Left lobe of liver (tissue), 2 donors: ENCODE measurements at places on chromosomes 6 and 20.

- no peak for DNase-seq
Measured at GRCh38 chr6:130288065-130288464, 65.3 kb upstream of the SAMD3 start.

GRCh38 chr20:47198254-47198671 lies 158.2 kb downstream of the ZMYND8 start:
- DNase-seq: no peak

- no peak for DNase-seq
Measured at GRCh38 chr6:36139431-36139830, 9.1 kb downstream of the MAPK13 start.

DNA sequence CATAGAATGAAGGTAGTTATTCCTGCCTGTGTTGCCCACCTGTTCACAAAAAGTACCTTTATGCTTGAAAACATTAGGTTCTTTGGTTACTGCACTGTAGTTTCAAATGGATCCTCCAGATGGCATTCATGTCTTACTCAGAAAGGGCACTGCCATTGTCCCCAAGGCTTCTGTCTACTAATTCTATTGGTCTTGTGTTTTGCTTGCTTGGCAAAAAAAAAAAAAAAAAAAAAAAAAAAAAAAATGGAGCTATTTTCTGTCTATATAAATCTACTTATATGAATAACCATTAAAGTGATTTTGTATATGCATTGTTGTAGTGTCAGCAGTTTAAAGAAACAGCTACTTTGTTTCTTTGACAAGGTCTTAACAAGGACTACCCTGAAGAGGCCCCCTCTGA lies 12.7 kb upstream of the EFHC1 start:
- DNase-seq: no peak

GRCh38 chr6:36608788-36609563 lies 14.8 kb downstream of the SRSF3 start:
- no peak for DNase-seq

- DNase-seq: no peak
Measured at GRCh38 chr6:158068893-158069799, 87.5 kb downstream of the SYNJ2 start.

GRCh38 chr6:119727504-119728219 lies 378.1 kb upstream of the MAN1A1 start:
- peak; percentile 48 for DNase-seq

DNA sequence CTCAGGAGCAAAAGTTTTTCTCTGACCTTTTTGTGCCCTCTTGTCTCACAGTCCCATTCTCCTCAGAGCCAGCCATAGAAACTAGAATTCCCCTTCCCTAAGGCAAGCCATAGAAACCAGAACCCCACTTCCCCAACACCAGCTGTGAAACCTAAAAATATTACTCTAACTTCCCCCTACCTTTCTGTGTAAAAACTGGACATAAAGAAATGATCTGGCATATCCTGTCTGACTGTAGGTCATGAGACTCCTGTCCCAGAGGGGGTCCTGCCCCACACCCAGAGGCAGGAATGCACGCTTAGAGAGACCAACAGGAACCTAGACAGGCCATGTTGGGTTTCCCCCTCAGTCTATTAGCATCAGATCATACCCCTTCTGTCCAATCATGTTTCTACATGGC lies 140.6 kb upstream of the SLC22A16 start:
- DNase-seq: no peak

GRCh38 chr6:135274561-135275293 lies 93.6 kb downstream of the MYB start:
- DNase-seq: no peak

DNA sequence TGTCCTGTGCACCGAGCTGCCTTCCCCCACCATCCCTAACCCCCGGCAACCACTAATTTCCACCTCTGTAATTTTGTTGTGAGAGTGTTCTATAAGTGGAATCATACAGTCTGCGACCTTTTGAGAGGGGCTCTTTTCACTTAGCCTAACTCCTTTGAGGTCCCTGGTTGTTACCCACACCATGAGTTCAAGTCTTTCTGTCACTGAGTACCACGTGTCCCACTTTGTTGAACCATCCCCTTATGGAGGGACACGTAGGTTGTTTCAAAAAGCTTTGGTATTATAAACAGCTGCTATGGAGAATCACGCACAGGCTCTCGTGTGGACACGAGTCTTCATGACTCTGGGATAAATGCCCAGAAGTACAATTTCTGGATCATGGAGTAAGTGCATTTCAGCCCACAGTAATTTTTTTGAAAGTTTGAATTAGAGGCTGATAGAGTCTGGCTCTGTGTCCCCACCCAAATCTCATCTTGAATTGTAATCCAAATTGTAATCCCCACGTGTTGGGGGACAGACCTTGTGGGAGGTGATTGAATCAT lies 9.5 kb downstream of the FAM209B start:
- no peak for DNase-seq

- no peak for DNase-seq
Measured at GRCh38 chr6:51972659-51973058, 114.8 kb downstream of the PKHD1 start.

GRCh38 chr6:101125380-101125971 lies 244.3 kb upstream of the ASCC3 start:
- no peak for DNase-seq

DNA sequence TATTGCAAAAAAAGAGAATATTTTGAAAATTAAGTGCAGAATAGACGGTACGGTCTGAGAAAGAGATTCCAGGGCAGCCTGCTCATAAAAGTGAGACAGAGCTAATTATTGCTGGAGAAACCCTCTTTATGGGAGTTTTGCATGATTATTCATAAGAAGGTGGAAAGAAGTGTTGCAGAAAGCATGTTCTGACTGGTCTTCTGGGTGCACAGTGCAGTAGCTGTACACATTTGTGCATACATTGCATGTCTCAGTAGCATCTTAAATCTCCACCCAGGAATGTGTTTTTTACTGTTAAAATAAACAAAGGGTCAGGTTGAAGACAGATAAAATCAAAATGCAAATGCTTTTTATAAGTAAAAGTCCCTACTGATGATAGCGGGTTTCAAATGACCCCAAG lies 1813.6 kb upstream of the DEFB115 start:
- no peak for DNase-seq

DNA sequence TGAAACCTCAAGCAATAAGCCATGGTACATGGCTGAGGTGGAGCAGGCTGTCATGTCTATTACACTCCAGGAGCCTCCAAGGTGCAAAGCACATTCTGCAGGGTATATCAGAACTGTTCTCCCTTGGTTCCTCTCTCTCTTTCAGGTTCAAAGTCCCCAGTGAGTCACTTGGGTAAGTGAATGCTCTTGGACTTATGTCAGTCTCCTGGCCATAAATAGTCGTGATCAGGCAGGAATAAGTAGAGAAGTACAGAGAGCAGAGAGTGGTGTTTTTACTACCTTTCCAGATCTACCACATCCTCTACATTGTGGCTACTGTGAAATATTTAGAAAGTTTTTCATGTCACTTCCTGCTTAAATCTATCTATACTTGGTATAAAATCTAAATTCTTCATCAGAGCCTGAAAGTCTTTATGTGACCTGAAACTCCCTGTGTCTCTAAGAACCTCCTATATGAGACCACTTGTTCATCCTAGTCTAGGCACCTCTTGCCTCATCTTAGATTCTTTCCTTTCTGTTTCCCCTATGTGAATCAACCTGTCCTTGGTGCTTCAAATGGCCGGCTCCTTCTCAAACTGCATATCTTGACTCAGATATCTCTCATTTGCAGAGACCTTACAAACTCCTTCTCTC lies 1077.6 kb upstream of the MAP3K7 start:
- DNase-seq: no peak

- no peak for DNase-seq
Measured at GRCh38 chr6:44300292-44300823, 12.8 kb downstream of the AARS2 start.

- DNase-seq: peak; percentile 70
Measured at GRCh38 chr20:36435592-36436541, 105.5 kb upstream of the MYL9 start.

- DNase-seq: no peak
Measured at GRCh38 chr6:79821859-79822258, 125.5 kb downstream of the ELOVL4 start.

DNA sequence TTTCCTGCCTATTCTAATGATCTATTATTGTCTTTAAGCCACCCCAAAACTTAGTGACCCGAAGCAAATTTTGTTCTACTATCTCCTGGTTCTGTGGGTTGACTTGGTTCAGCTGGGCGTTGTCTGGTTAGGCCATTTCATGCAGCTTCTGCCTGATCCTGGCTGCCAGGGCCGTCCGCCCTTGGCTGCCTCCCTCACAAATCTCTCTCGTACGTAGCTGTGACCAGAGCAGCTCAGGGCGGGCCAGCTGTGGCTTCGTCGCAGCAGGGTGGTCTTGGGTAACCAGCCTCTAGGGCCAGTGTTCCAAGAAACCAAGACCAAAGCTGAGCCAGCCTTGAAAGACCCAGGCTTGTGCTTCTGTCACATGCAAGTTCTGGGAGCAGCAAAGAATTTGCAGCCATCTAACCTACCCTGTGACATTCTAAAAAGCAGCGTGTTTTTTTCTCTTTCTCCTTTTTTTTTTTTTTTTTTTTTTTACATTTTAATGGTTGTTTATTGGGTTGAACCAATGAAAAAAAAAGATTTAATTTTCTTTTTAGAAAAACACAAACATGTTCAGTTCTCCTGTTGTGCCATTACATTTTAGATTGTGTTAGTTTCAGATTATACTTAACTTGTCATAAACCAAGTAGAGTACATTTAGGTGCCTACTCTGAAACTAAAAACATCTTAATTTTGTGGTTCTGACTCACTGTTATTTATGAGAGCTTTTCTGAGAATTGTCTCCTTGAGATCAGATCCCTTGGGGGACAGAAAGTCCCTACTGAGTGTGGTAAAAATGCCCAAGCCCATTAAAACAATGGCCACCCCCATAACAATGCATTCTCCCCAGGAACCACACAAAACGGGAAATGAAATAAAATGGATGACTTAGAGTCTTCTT lies 83.9 kb downstream of the ZDHHC14 start:
- no peak for DNase-seq

DNA sequence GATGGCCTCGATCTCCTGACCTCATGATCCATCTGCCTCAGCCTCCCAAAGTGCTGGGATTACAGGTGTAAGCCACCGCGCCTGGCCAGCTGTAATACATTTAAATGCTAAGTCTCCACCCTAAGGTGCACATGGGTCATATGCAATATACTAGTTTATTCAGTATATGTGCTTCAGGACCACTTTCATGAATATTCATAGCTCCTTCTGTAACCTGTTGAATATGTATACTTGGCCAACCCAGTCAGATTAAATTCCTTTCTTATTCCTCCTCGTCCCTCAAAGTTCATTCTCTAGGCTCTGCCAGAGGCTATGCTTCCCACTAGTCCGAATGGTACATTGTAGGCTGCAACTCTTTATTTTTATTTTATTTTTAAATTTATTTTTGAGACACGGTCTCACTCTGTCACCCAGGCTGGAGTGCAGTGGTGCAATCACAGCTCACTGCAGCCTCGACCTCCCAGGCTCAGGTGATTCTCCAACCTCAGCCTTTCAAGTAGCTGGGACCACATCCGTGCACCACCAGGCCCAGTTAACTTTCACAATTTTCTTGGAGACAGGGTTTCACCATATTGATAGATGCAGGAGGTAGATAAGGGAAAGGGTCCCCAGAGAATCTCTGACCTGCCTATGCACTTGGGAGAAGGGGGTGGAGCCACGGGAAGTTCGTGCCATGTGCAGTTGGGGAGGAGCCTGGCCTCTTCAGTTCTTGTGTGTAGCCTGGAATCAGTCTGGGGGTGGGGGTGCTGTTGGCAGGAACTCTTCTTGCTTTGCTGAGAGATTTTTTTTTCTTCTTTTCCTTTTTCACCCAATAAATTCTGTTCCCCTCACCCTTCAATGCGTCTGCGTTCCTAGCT lies 41.3 kb upstream of the DDR1 start:
- DNase-seq: no peak

GRCh38 chr6:98107801-98108200 lies 726.6 kb upstream of the POU3F2 start:
- no peak for DNase-seq

- DNase-seq: no peak
Measured at GRCh38 chr6:160950507-160950906, 41.1 kb upstream of the MAP3K4 start.

- no peak for DNase-seq
Measured at GRCh38 chr6:100838011-100838410, 43.1 kb downstream of the ASCC3 start.

DNA sequence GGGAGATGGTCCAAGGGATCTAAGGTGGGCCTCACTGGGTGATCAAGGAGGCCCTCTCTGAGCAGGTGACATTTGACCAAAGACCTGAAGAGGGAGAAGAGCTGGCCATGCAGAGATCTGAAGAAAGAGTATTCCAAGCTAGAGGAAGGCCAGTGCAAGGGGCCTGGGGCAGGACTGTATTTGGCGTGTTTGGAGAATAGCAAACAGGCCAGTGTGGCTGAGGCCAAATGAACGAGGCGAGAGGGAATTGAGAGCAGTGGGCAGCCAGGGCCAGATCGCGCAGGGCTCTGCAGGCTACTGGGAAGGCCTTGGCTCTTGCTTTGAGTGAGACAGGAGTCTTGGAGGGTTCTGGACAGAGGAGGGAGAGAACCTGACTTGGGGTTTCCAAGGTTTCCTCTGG lies 9.3 kb downstream of the NOL4L start:
- no peak for DNase-seq

DNA sequence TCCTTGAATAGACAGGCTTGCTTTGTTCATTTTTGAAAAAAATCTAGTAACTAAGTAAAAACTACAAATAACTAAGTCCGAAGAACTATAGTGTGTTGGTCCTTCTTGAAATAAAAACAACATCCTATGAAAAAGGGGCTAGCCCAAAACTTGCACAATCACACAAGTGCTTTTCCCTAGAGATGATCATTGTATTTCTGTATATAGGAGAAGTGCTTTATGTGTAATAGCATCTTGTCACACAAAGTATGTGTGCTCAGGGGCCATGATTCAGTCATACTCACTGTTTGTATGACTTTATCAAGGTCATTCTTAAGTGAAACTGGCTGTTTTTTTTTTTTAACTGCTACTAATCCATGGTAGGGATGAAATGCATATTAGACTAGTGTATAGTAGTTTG lies 179.8 kb downstream of the DTNBP1 start:
- no peak for DNase-seq

DNA sequence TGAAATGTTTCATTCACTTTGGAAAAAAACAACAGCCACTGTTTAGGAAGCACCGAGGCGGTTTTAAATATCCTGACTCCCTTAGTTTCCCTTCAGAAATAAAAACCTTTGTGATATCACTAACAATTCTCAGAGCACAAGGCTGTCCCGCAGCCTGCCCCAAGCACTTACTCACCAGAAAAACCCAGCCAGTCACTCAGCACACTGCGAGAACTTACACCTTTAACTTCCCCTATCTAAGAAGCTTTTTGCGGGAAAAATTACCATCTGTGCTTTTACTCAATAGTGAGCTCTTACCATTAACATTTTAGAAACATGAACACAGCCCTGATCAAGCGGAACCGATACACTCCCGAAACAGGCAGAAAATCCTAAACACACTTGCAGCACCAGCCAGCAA lies 9.3 kb downstream of the ZBTB46 start:
- DNase-seq: no peak

- DNase-seq: no peak
Measured at GRCh38 chr6:159815410-159815809, 15.3 kb downstream of the PNLDC1 start.
